RPMI7951 (cell line): ENCODE measurements at places on chromosomes 7 and 10.
A peak's percentile ranks its signal among the peaks of the same experiment; 100 is the strongest.

DNA sequence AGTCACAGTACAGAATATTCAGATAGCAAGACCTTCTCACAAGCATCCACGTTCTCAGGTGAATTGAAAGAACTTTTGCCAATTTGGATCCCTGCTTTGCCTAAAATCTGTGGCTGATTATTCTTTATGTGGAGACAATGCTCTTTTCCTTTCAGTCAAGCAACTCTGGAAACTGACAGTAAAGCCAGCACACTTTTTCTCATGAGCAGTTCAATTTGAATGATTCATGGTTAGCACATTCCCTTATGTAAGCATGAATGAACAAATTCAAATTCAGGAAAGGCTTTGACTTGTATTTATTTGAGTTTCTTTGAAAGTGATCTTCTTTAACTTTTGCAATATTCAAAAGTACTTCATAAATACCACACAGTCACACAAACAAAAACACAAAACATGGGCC lies 57.6 kb downstream of the MEOX2 start:
- no peak for DNase-seq

- DNase-seq, result peak; percentile 81
These were observed 34.2 kb downstream of the CYP17A1 start for GRCh38 chr10:102802920-102803534.

- no peak for DNase-seq
These were observed 3.9 kb downstream of the GLUD1 start for GRCh38 chr10:87090779-87091178.

DNA sequence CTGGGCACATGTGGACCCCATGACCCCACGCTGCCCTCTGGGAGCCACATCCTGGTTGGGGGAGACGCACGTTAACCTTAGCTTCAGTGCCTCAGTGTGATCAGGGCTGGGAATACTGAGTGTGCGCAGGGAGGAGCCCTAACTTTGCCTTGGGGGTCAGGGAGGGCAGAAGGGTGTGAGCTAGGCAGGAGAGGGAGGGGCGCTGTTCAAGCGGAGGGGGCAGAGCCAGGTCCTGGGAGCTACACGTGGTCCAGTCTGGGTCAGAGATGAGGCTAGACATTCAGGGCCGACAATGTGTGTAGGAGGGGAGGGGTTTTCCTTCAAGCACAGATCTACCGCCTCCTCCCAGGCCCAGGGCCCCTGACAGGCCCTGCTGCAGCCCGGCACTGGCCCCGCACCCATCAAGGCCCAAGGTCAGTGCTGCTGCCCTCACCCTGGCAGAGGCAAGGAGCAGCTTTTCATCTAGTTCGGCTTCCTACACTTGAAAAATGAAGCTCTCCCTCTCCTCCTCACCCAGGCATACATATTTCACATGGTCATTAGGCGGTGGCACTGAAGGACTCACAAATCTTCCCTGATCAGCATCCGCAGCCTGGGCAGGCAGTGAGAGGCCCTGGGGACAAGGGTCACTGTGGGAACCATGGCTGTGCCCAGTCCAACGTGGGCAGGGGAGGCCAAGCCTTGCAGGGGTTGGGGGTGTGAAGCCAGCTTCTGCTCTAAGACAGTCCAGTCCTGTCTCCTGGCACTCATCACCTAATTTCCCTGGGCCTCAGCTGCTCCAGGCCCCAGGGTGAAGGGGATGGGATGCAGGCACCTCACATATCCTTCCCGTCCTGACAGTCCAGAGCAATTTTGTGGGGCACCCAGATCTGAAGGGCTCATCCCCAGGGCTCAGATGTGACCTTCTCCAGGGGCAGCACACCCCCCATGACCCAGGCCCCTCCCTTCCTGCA lies 47.3 kb downstream of the C10orf105 start:
- DNase-seq, result no peak

DNA sequence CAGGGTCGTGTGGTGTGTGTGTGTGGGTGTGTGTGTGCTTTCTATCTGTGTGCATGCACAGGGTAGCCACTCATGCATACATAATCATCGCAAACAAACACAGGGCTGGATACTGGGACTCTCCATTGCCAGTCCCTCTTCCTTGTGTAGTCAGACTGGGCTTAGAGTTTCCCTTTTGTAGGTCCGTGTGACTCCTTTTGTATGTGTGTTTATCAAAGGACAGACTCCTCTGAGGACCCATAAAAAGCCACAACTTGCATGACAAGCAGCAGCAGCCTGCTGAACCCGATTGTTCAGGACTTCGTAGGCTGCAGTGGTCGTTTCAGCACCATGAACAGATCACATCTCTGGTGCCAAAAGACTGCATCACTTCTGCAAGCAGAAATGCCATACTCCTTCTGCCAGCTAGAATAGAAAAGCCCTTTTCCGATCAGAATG lies 895 bp downstream of the VSTM2A start:
- peak; percentile 43 for DNase-seq
